EL (cell line): ENCODE measurements at places on chromosomes 6 and 20.

DNA sequence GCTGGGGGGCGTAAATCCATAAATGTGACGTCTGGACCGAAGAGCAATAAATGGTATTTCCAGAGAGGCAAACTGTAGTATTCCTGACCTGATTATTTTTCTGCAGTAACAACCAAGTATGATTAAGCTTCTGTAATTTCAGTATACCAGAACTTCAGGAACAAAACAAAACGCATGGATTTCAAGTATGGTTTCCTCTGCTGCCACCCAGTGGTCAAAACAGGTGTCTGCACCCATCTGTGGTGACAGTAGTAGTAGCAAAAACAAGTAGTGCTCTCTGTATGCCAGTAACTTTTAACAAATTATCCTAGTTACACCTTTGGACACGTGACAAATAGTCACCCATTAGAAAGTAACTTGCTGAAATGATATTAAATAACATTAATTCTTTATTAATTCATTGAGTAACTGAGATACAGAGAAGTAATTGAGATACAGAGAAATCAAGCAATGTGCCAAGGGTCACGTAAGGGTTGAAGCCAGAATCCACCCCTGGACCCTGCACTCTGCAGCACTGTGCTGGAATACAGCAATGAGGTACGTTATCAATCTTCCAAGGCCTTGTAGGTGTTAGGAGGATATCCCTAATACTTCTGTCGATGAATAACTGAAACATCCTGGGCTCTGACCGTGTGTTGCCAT lies 7.9 kb downstream of the CALHM4 start:
- peak; percentile 74 for DNase-seq

GRCh38 chr20:20493701-20494100 lies 125.8 kb downstream of the INSM1 start:
- DNase-seq = no peak

GRCh38 chr6:149114167-149114566 lies 203.3 kb upstream of the TAB2 start:
- DNase-seq = no peak

- no peak for DNase-seq
Measured at GRCh38 chr20:16777126-16777525, 29.0 kb downstream of the OTOR start.

- peak; percentile 59 for DNase-seq
Measured at GRCh38 chr6:13766201-13766634, 48.1 kb downstream of the MCUR1 start.

DNA sequence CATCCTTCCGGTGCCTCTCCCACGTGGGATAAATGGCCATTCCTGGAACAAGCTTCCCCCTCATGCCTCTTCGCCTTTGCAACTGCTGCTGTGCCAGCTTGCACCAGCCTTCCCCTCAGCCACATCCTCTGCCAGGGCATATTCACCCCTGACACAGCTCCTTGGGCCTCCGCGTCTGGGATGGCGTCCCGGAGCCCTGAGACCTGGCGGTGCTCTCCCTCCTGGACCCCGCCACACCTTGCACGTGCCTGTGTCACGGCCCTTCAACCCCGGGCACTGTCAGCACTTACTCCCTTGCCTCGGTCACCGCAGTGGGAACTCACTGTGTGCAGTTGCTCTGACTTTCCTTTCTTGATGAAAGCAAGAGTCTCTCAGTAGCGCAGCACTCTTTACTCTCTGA lies 13.2 kb downstream of the BPHL start:
- DNase-seq = no peak

DNA sequence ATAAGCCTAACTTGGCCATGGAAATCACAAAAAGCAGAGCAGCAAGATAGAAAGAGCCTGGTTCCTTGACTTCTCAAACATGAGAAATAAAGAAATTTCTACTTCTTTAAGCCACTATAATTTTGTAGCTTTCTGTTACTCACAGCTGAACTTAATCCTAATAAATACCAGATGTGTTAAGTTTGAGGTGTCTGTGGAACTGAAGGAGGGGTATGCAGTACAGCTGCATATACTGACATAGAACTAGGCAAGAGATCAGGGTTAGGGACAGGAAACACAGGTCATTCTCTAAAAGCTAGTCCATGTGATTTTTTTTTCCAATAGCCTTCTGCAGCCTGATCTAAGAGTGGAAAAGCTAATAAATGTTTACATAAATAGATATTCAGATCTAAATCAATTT lies 123.9 kb downstream of the COL12A1 start:
- no peak for DNase-seq

GRCh38 chr6:40472353-40472752 lies 114.8 kb downstream of the LRFN2 start:
- DNase-seq = no peak

GRCh38 chr20:59032713-59033059 lies 551 bp upstream of the ATP5F1E start:
- no peak for DNase-seq

DNA sequence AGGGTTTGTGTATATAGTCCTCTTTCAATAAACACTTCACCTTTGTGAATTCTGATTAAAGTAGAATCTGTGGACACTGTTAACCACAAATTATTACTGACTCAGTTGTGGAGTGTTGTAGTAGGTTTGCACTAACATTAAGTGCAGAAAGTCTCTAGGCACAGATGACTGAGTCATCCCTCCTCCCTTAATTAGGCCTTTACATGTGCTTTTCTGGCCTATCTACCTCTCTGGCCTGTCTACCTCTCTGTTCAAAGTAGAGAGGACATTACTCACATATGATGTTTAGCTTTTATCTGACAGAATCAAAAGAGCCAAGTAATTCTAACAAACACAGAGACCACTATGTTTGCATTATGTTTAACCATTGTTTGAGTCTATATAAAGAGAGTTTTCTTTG lies 783.0 kb downstream of the TENT5A start:
- DNase-seq = peak; percentile 8

GRCh38 chr6:170087941-170088581 lies 202.8 kb downstream of the DLL1 start:
- no peak for DNase-seq

GRCh38 chr6:75317503-75318206 lies 33.1 kb upstream of the TMEM30A start:
- peak; percentile 86 for DNase-seq

DNA sequence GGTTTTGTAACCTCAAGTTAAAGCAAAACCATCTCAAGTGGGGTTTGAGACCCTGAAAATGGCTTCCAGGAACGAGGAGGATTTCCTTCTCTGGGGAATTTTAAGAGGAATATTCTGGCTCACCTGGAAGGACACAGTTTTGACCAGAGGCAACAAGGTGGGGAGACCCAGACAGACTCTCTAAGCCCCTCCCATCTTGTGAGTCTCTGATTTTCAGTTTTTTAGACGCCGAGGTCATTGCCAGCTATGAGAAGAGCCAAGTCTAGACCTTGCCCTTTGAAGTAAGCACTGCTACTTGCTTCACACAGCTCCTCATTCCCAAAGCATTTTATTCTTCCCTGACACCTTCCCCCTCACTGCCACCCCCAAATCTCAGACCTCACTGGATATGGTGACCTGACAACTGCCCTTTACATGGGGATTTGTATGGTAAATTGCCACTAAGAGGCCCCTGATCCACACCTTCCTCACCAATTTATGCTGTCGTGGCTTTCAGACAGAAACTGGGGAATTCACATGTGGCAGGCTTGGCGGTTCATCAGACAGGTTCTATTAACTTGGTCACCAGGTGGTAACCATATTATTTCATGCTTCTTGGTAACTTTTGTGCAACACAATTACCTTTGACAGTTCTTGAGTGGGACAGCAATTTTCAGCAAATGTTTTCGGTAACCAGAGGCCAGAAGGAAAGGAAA lies 116.2 kb downstream of the ISM1 start:
- DNase-seq = no peak

GRCh38 chr6:16292432-16292831 lies 54.0 kb downstream of the GMPR start:
- no peak for DNase-seq

- DNase-seq = peak; percentile 93
Measured at GRCh38 chr20:9035126-9035525, 33.8 kb upstream of the PLCB4 start.

- DNase-seq = peak; percentile 99
Measured at GRCh38 chr6:37134396-37135191, 35.4 kb upstream of the PIM1 start.

DNA sequence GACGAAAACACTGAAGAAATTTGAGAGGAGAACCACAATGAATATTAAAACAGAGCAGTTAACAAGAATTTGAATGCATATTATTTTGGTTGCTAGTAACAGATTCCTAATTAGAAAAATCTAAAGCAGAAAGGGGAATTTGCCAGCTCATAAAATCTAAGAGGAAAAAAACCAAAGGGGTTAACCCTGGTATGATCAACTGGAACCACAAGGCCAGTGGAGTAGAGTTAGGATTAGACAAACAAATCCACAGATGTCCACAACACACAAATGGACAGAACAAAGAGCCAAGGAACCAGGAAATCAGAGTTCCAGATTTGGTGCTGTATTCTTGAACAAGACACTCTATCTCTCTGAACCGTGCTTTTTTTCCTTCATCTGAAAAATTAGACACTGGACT lies 195.0 kb downstream of the TASP1 start:
- no peak for DNase-seq

- DNase-seq = no peak
Measured at GRCh38 chr6:47423079-47423478, 54.5 kb upstream of the CD2AP start.

DNA sequence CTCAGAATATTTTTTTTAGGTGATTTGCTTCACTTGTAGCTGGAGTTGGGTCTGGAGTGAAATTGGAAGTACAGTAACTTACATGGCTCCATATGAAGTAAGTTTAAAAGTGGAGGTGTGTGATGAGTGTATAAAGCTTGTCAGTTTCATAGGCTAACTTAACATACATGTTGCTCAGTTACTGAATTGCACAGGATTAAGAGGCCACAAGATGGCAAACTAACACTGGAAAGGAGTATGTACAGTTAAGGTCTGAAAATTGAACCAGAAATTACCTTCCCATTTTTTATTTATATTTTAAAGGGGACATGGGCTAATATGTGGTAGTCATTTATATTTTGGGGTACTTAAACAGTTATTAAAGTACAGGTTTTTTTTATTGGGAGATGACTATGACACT lies 45.3 kb upstream of the SMIM8 start:
- peak; percentile 20 for DNase-seq

DNA sequence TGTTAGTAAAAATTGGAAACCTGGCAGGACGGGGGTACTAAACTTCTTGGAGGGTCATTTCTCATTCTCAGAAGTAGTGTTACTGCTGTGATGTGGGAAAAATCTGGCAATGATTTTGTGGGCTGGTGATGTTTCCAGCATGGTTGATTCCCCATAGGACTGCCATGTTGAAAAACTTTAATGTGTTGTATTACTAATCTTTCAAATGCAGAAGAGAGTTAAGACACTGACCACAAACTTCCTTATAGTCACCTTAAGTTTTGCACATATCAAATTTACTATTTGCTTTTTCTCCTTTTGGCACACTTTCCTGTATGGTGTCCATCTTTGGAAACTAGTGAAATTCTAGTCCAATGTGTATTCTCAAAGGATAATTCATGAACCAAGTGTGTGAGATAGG lies 236.2 kb upstream of the TAB2 start:
- DNase-seq = no peak

DNA sequence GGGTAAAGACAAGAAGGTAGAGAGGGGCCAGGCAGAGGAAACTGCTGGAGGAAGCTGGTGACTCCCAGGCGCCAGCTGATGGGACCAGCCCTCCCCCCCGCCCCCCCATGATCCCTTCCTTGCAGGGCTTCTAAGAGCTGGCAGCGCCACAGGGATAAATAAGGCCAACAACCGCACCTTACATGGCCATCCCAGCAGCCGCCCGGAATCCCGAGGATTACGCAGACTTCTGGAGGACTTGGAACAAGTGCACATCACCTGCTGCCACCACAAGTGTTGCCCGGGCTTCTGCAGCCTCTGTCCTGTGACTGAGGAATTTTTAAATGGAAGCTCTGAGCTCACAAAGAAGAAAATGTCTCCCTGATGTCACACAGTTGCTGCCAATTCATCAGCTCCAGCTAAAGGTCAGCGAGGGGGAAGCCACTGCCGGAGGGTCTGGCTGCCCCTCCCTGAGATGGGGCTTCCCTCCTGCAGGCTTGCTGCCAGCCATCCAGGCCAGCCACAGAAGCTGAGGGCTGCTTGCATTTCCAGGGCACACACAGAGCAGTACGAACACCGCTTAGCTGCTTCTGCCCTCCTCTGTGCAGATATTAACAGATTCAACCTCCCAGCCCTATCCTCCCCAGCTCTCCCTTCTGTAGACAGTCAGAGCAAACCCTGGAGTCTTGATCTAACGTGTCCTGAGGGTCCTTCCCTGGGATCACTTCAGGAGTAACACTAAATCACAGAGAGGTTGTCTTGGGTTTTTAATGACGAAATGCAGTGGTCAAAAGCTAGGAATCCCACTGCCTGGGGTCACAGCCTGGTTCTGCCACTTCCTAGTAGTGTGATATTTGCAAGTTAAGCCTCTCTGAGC lies 38.6 kb upstream of the PIM1 start:
- DNase-seq = no peak

DNA sequence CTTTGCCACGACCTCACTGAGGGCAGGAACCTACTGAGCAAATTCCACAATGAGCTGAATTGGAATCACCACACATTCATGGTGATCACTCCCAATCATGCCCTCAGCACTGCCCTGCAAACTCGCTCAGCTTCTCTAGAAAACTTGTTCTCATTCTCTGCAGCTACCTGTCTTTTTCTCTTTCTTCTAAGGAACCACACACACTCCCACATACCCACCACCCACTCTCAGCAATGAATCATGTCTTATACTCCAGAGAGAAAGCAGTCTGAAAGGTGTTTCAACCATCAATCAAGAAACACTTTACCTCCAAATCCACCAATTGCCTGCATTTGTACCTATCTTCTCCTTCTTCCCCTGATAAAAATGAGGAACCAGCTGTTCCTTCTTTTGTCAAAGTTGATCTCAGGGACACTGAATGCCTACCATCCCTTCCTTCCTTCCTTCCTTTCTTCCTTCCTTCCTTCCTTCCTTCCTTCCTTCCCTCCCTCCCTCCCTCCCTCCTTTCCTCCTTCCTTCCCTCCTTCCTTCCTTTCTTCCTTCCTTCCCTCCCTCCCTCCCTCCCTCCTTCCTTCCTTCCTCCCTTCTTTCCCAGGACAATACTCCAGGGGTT lies 84.6 kb upstream of the SGK1 start:
- DNase-seq = no peak

- DNase-seq = no peak
Measured at GRCh38 chr20:20253039-20253743, 114.7 kb upstream of the INSM1 start.

- DNase-seq = peak; percentile 22
Measured at GRCh38 chr6:145110109-145110508, 625.2 kb downstream of the EPM2A start.

- DNase-seq = no peak
Measured at GRCh38 chr20:51802170-51802751, at the start of gene SALL4. Gene SALL4, minus strand, starts transcription at chr20:51802521. Its CDS starts 113 bp downstream, at chr20:51802408.
